ENCODE measurements at places on chromosomes 1 and 21.

DNA sequence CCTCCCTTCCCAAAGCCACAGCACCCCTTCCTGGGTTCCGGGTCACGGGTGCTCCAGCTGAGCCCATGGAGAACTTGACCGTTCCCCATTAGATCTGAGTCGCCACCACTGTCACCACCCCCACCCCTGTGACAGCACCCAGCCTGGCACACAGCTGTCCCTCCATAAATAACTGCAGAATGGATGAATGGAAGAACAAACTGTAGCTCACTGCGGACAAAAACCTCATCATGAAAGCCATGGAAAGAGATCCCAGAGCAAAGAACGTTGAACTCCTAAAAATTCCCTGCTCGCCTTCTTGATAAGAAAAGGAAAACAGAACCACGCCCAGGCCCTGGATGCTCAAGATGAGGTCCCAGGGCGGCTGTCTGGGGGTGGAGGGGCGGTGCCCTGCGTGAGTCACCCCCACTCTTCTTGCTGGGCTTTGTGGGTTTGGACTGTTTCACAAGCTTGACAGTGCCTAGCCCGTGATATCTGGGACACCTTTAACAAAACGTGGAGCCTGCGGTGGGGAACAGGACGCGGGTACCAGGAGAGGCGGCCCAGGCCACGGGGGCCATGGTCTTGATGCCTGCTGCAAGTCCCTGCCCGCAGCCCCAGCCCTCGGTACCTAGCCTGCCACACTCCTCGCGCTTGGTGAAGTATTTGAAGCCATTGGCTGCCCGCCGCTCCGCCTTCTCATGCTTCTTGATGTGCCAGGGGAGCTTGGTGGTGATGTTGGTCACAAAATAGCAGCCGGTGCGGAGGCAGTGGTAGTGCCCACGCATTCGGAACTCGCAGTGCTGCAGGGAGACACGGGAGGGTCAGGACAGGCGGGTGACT, 151.9 kb downstream of the CASZ1 start:
- peak; percentile 20 for DNase-seq

DNA sequence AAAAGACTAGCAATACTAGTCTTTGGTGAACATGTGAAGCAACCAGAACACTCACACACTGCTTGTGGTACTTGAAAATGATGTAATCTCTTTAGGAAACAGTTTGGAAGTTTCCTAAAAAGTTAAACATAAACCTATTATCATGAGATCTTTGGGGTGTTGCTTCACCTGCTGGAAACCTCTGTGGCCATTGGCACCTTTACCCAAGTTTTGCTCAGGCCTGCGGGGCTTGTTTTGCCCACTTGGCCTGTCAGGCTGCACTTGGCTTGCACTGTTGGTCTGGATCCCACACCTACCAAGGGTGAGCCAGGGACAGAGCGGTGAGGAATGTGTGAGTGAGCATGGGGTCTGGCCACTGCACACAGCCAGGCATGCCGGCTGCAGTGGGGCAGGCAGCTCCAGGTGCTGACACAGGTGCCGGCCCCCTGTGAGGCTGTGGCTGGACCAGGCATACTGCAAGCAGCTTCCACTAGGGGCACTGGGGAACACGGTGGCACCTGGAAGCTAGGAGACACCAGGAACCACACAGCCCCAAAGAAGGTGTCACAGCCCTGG, 14.4 kb upstream of the FNBP1L start:
- no peak for DNase-seq

DNA sequence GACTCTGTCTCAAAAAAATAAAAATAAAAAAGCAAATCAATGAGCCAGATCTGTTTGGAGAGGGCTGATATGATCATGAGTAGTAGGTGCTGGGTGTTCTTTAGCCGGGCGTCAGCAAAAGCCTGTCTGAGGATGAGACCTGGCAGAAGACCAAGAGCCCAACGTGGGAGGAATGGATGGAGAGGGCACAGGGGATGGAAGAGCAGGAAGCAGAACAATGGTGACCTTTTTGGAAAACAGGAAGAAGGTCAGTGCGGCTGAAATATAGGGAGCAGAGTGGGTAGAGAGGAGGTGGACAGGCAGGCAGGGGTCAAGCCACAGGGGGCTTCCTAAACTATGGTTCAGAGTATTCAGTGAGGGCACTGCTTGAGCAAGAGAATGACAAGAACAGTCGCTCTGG, 30.9 kb downstream of the VWA5B1 start:
- DNase-seq: no peak

GRCh38 chr1:199723250-199723956, 304.1 kb upstream of the NR5A2 start:
- no peak for DNase-seq

Measured in stimulated activated CD4-positive, alpha-beta T cell treated with anti-CD3 and anti-CD28 coated beads, Interleukin-15, amount 100 ng/mL, for 24 hours (primary cell).